WTC11 (cell line): ENCODE measurements at places on chromosomes 6 and 20.

DNA sequence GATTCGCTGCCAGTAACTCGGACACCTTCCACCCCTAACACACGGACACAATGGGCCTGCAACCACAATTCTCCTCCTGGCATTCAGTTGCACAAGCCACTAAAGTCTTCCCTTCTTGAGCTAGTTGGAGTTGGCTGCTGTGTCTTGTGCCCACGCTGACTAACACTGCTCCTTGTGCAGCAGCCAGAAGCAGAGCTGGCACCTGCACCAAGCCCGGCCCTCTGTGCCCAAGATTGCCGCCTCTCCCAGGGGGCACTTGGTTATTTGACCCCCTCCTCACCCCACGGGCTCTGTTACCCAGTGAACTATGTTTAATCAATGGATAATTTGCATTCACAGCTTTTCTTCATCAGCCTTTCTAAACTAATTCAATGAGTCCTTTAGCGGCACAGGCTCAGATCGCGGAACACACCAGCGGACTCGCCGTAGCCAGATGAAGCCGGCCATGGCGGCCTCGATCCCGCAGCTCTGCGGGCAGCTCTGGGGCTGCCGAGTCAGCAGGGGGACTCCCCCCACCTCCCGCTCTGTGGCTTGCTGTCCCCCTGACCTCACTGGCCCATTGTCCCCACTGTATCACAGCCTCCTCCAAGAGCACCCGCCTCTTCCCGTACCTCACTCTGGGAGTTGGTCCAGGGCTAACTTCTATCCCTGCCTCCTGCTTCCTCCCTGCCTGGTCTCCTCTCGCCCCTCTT, 94.8 kb upstream of the AFDN start:
- DNase-seq: no peak

- DNase-seq: peak; percentile 11
Observed at GRCh38 chr20:11098888-11099287, 425.1 kb upstream of the JAG1 start.

DNA sequence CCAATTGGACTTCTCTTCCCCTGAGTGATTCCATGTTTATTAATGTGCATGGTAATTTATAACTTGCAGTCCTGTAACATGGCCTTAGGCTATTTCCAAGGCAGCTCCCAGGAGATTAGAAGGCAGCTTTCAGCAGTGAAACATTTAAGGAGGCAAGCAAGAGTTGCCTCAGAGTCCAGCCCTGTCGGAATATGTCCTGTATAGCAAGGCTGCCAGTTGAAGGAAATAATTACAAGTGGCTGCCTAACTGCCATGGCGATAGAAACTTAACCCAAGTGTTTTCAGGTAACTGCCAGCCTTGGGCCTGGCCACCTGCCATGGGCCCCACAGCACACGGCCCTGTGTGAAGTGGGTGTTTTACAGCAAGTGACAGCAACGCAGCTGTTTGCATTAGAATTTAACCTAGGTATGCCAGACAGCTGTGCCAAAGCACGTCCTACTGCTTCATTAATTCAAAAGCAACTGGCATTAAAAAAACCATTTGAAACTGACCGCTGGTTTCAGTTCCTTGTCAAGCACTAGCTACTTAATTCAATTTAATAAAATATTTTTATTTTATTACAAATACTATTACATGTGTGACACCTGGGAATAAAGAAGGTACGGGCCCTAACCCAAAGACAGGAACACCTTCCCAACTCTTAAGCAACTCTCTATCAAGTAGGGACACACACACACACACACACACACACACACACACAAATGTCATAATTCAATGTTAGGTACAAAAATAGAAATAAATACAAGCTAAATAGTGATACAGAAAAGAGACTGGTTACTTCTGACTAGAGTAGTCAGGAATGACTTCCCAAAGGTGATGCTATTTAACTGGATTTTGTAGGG, 151.8 kb upstream of the HEY2 start:
- DNase-seq: no peak

GRCh38 chr6:152167641-152168603, 360.4 kb downstream of the ESR1 start:
- DNase-seq: no peak
